ENCODE measurements at places on chromosomes 12 and 14.

DNA sequence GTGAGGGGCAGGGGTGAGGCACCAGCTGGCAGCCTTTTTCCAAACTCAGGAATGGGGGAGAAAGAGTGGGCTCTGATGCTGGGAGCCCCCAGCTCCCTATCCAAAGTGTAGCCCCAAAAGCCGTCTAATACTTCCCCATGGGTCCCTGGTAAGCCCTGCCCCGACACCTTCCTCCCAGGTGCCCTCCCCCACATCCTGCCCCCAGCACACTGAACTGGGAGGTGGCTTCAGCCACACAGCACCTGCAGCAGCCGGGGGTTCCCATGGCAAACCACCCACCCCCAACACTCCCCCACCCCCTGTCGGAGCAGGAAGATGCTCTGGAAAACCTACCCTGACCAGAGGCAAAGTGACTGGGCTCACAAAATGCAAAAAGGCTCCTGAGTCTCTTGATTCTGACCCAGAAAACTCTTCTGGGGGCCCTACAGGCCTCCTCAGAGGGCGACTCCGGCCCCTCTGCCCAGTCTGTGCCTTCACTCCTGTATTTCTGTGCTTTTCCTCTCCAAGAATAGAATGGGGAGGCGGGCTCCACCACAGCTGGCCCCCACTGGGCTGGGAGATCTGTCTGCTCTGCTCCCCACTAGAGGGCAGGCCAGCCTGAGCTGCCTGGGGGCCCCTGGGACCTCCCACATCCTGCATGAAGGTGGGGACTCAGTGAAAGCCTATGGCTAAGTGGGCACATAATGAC, 81.6 kb downstream of the ITPK1 start:
- DNase-seq = peak; percentile 45

DNA sequence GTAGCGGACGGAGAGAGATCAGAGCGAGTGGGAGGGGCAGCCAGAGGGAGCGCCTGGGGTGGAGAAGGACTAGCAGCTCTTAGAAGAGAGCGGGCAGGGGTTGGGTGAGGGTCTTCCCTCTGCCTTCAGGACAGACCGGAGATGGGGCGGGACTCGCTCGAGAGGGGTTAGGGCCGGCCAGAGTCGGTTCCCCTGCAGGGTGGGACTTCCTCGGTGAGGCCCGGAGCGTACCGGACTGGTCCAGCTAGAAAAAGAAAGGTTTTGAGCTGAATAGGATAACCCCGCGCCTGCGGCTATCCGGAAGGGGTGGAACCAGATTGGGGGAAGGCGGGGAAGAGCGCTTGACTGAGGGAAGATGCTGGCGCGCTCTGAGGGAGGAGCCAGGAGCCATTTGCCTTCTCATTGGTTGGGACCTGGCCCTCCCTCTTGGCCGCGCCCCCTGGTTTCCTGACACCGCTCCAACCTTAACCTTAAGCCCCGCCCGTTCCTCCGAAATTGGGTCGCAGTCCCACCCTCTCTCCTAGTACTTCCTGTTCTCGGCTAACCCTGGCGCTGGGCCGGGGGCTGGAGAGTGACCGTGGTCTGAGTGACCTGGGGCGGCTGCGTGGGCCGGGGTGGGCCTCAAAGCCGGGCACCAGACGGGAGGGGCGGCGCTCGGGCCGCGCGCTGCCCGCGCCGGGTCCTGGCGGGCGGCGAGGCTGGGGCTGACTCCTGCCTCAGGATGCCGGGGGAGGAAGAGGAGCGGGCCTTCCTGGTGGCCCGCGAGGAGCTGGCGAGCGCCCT, at the start of gene RNF31:
Gene RNF31 (plus strand): TSS at position 521 of the 783 bp plus-strand sequence. CDS start 201 bp downstream, at position 722.
- DNase-seq = peak; percentile 90

GRCh38 chr12:109731231-109731731, 17.7 kb downstream of the FAM222A start:
- no peak for DNase-seq

- no peak for DNase-seq
Measured at GRCh38 chr12:104510145-104510872, 53.6 kb downstream of the CHST11 start.

DNA sequence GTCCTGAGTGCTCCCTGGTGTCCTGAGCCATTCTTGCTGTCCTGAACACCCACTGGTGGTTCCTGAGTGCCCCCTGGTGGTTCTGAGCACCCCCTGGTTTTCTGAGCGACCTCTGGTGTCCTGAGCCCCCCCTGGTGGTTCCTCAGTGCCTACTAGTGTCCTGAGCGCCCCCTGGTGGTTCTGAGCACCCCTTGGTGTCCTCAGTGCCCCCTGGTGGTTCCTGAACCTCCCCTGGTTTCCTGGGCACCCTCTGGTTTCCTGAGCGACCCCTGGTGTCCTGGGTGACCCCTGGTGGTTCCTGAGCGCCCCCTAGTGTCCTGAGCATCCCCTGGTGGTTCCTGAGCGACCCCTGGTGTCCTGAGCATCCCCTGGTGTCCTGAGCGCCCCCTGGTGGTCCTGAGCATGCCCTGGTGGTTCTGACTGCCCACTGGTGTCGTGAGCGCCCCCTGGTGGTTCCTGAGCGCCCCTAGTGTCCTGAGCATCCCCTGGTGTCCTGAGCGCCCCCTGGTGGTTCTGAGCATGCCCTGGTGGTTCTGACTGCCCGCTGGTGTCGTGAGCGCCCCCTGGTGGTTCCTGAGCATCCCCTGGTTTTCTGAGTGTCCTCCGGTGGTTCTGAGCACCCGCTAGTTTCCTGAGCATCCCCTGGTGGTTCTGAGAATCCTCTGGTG, 473.1 kb downstream of the TMEM121 start:
- DNase-seq = no peak

- DNase-seq = no peak
Measured at GRCh38 chr14:41062826-41063225, 543.9 kb upstream of the LRFN5 start.

DNA sequence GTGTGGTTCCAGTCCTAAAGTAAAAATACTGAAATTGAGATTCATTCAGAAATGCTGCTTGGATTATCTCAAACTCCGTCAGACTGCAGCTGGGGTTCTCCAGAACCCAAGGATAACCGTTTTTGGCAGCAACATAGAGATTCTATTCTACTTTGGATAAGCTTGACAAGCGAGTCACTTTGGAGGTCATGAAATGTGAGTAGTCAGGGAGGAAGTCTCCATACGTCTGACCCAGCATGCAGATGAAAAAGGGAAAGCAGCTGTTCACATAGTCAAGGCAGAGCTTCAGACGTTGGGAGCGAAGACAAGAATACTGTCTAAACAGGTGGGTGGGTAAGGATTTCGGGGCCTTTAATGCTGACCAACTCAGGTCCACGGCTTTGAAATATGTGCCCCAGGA, 14.9 kb upstream of the HSP90B1 start:
- no peak for DNase-seq

- no peak for DNase-seq
Measured at GRCh38 chr14:91029456-91030217, 30.8 kb downstream of the RPS6KA5 start.

GRCh38 chr14:29216268-29217232, 450.0 kb downstream of the FOXG1 start:
- DNase-seq = no peak

DNA sequence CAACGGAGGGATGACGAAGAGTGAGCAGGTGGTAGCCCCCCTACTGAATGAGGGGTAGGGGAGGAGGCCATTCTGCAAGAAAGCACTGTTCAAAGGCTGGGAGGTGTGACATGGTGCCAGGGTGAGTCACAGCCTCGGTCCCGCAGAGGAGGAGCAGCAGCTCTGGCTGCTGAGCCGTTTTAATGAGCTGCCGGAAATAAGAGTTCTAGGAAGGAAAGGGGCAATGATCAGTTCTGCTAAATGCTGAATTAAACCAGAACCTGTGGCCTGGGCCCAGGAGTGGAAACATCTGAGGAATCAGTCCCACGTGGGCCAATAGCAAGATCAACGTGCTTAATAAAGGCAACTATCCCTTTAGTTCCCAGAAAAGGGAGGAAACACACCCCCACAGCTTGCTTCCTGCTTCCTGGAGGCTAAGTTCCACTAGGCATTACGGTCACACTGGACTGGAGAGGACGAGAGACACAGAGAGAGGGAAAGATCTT, 3.6 kb downstream of the ABCD4 start:
- peak; percentile 50 for DNase-seq

- no peak for DNase-seq
Measured at GRCh38 chr12:107570721-107571120, 114.9 kb upstream of the PWP1 start.

All from endothelial cell (in vitro differentiated cells).